ENCODE measurements at places on chromosomes 2 and 18.

- DNase-seq: no peak
Measured at GRCh38 chr2:48434101-48434500, 95.9 kb upstream of the STON1 start.

GRCh38 chr2:19358242-19359020, at the start of gene OSR1:
TSS of gene OSR1 (minus strand) at chr2:19358623. CDS start at chr2:19353805, 4,818 bp downstream.
- no peak for DNase-seq

GRCh38 chr18:39396168-39396567, 1830.6 kb upstream of the CELF4 start:
- DNase-seq: no peak

GRCh38 chr18:47716632-47717185, 213.8 kb downstream of the SMAD2 start:
- no peak for DNase-seq

All from T follicular helper cell (primary cell).